Esophagus muscularis mucosa (tissue), 4 donors: ENCODE measurements at places on chromosomes 3 and 15.
A peak's percentile ranks its signal among the peaks of the same experiment; 100 is the strongest.

GRCh38 chr15:98433856-98434255 is 214.5 kb upstream of the IGF1R start:
- no peak for DNase-seq

DNA sequence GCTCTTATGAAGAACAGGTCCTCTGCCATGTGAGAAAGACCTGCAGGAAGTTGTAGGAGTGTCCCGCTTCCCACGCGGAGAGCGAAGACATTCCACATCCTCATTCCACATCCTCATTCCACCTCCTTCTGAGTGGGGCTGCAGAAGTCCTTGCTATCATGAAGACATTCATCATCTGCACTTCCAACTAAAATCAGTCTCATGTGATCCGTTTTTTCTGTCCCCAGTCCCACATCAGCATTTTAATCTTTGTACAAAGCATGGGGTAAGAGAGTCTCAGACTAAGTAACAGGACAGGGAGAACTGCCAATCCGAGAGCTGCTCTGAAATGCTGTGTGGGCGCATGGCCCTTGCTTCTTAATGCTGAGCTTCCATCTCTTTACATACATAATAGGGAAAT is 227.2 kb downstream of the RSRC1 start:
- no peak for DNase-seq

DNA sequence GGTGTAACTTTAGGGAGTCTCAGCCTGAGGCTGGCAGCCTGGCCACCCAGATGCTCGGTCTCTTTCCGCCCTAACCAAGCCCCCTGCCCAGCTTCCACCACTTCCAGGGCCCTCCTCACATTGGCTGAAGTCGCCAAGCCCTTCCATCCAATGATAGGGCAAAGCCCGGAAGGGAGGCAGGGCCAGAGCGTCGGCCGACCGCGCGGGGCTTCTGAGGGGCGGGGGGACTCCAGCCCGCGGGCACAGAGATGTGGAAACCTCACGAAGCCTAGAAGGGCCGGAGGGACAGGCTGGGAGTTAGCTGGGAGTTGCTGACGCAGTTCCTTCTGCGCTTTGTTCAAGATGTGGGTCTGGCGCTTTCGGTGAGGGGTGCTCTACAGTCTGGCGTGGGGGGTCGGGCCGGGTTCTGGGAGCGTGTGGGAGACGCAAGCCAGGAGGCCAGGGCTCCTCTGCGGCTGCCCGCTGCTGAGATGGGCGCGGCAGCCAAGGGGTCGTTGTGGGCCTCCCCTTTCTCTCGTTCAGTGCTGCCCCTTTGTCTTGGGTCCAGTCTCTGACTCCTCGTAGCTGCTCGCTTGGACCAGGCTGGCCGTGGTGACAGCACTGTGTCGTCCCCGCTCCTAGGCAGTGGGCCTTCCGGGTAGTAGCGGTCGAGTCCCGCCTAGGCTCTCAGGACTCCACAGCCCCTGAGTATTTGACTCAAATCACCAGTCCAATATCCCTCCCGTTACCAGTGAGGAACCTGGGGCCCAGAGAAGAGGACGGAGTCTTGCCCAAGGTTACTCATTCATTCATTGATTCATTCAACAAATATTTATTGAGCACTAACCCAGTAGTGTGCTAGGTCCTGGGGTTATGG is at the start of gene ZNF660:
ZNF660 (plus strand) TSS at position 319 of the 856 bp plus-strand sequence. CDS start 9,230 bp downstream, outside the sequence.
- peak; percentile 92 for DNase-seq

- DNase-seq, result no peak
Observed at GRCh38 chr3:79729096-79729495, 38.7 kb downstream of the ROBO1 start.

- peak; percentile 75 for DNase-seq
Observed at GRCh38 chr15:41780266-41780665, 6.0 kb downstream of the MAPKBP1 start.

- no peak for DNase-seq
Observed at GRCh38 chr3:44235604-44236484, 5.8 kb upstream of the TOPAZ1 start.

- DNase-seq, result no peak
Observed at GRCh38 chr3:102159810-102160451, 274.9 kb upstream of the ZPLD1 start.

DNA sequence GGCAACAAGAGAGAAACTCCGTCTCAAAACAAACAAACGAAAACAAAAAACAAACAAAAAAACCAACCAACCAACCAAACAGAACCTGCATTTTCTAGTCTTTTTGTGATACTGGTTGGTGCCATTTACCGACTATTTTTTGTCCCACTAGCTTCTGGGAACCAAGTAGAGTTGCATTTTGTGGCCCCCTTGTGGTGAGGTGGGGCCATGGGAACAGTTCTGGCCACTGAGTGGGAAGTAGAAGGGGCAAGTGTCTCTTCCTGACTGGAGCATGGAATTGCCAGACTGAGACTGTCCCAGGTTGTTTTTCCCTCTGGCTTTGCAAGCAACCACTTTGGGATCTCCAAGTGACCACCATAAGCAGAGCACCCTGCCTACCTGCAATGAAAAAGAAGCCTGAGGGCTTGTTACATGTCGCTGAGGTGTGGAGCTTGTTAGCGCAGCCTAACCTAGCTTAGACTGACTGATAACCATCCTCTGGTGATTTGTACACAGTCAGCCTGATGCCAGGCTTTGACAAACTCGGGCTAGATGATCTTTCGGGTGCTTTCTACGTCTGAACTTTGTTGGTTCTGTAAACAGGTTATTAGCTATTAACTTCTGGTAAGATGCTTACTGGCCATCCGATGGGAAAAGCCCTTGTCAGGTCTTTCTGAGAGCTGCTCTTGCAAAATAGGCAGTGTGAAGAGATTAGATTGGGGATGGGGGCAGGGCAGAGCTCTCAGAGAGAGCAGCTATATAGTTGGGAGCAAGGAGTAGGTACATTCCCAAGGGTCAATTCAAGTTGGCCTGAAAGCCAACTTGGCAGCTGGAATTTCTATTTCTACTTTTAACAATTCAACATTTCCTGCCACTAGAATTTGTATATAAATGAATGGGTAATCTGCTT is 172.2 kb downstream of the SSR3 start:
- DNase-seq, result no peak

GRCh38 chr15:77571181-77571580 is 61.5 kb downstream of the LINGO1 start:
- no peak for DNase-seq

DNA sequence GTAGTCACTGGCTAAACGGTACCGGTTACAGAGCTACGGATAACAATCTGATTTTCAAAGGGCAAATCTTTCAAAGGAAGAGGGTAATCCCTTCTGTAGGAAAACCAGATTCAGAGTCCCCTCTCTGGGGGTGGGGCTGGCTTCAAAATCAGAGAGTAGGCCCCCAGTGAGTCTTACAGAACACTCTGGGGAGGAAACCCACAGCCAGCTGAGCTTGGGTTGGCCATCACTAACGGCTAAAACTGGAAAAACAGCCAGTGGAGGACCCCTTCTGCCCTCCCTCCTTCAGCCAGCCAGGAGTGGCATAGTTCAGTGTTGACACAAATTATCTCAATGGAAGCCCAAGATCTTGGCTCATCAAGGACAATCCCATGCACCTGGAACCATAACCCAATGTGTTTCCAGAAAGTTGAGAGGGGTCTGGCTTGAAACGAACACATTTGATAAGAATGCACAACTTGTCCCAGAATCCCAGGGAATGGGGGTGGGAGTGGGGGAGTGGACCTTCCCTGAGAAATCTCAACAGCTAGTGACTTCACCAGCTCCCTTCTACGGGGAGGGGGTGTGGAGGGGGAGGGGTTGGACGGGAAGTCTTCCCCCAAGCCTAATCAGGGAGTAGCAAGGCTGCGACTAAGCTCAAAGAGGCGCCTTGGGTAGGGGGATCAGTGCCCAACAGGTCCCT is 1.0 kb downstream of the RASL12 start:
- no peak for DNase-seq
